ENCODE measurements at places on chromosomes 2 and 18.

DNA sequence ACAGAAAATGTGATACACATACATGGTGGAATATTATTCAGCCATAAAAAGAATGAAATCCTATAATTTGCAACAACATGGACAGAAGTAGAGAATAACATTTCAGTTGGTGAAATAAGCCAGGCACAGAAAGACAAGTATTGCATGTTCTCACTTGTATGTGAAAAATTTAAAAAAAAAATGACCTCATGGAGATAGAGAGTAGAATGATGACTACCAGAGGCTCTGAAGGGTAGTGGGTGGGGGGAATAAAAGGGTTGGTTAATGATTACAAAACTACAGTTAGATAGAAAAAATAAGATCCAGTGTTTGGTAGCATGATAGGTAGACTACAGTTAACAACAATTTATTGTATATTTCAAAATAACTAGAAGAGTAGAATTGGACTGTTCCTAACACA lies 24.5 kb downstream of the PRKD3 start:
- DNase-seq = no peak

DNA sequence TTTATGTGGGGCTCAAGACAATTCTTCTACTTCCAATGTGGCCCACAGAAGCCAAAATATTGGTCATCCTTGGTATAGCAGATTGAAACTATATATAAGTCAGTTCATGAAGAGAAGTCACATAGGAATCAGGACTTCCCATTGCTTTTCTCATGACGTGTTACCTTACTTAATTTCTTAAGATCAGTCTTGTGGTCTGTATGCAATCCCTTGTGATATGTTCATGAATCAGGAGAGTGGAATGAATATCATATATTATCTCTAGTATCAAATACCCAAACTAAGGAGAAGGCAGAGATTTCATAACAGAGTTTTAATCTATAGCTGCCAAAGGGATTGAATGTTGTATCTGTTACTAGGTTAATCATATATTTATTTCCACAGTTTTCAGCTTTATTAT lies 1390.4 kb downstream of the SUCLG1 start:
- DNase-seq = no peak

GRCh38 chr2:16635791-16636699 lies 29.6 kb downstream of the CYRIA start:
- peak; percentile 80 for DNase-seq

DNA sequence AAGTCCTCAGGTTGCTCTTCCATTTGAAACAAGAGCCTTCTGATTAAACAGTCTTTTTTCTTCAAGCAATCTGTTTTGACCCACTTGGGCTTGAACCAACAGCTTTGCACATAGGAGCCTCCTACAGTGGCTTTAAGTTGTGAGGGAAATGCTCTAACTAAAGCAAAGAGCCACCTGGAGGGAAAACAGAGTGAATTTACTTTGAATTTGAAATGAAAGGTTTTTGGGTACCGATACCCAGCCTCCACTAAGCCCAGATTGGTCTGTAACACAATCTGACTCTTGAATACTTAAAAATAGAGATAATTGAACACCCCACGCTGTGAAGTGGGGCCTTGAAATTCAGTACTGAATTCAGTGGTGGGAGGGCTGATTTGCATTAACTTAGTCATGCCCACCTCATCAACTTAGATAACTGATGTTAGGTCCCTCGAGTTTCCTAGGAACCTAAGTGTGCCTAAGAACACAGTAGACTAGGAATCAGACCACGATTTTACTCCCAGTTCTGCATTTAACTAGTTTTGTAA lies 56.3 kb upstream of the ACVR1C start:
- DNase-seq = no peak

DNA sequence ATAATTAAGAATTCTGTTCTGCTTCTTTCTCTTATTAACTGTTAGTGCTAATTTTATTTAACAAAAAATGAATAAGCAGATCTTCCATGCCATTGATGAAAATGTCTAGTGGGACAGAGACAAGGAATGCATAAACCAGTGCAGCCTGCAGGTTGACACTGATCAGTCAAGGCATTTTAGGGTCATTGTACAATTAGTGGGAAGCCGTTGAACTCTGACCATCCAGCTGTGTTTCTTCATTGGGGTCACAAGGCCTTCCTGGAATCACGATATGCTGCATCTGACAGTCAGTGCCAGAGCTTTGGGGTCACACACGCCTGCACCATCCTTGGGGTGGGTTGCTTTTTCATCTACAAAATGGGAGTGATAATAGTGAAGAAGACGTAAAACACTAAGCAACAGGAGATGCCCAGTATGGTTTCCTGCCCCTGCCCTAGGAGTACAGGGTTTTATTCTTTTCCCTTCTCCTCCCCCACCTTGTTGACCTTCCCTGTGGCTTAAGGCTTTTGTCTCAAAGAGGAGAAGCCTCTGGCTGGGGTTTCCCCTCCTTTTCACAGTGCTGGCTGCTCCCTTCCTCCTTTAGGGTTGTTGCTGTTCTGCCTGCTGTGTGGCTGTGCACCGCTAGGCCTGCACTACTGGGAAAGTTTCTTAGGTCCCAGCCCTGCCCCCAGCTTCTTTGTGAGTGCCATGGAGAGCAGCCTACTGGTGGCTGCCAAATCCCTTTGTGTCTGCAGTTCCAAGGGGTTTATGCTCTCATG lies 245.6 kb downstream of the TPGS2 start:
- no peak for DNase-seq

DNA sequence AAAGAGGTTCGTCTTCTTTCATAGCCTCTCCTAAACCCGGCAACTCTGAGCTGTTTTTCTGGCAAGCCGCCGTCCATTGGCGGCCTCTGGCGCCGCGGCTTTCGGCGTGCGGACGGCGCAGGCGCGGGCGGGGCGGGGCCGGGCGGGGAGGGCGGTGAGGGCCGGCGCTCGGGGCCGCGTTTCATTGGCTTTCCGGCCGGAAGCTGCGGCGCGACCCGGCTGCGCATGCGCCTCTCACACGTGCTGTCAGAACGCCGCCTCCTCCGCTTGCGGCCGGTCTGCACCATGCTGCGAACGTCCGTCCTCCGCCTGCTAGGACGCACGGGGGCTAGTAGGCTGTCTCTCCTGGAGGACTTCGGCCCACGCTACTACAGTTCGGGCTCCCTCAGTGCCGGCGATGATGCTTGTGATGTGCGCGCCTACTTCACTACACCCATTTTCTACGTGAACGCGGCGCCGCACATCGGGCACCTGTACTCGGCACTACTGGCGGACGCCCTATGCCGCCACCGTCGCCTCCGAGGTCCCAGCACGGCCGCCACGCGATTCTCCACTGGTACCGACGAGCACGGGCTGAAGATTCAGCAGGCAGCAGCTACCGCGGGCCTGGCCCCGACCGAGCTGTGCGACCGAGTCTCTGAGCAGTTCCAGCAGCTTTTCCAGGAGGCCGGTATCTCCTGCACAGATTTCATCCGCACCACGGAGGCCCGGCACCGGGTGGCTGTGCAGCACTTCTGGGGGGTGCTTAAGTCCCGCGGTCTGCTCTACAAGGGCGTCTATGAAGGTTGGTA lies at the start of gene MARS2:
Gene MARS2 (plus strand): TSS at position 249 of the 791 bp plus-strand sequence. CDS start 37 bp downstream, at position 286.
- DNase-seq = peak; percentile 92

DNA sequence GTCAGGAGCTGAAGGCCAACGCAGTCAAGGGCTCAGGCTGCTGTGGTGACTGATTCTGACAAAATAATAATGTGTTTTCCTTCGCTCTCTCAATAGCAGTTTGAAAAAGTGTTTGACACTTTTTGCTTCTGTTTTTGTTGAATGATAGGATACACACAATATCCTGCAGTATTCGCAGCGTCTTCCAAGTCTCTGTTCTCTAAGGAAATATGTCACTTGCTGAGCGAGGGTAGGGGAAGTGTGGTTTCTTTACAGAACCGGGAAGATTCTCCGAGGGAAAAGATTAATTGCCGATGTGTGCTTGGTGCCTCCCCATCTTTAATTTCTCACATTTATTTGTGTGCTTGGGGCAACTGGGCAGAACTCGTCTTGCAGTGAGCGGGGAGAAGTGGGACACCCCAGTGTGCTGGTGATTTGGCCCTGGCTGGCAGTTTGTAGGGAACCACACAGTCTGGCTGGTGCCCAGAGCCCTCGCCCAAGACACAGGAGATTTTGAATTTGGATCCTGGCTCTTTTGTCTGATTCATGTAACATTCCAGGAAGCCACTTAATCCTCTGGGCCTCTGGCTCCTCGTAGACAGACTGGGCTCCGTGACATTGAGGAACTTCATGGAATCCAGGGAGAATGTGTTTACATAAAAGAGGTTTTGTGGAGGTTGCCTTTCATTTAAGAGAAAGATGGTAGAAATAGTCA lies 169.4 kb downstream of the LDLRAD4 start:
- DNase-seq = peak; percentile 19

DNA sequence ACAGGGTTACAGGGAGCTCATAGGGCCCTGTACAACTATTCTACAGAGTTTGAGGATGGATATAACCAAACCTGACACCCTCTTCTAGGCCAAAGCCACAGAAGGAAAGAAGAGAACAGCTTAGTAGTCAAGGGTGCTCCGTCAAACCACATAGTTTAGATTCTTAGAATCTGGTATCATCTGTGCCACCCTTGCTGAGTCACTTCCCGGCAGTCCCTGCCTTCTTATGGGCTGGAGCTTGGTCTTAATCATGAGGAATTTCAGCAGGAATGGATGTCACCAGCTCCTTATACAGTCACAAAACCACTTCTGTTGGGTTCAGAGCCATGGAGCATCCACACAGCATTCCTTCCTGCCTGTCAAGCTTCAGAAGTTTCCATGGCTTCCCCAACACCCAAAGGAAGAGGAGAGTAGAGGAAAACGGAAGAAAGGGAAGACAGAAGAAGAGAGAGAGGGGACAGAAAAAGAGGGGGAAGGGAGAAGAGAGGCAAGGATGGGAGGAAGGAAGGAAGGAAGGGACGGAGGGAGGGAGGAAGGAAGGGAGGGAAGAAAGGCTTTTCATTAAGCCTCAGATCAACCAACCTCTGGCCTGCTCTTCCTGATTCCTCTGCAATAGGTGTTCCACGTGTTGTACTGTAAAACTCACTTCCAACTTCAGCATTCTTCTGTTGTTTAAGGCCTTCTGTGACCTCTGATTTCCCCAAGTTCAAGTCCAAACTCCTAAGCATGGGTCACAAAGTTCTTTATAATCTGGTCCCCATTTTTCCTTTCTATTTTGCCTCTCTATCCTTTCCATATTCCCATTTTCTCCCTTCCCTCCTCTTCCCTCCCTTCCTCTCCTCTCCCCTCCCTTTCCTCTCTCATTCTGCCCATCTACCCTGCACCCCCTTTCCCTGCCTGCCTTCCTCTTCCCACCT lies 246.1 kb upstream of the TNP1 start:
- peak; percentile 89 for DNase-seq

- no peak for DNase-seq
Observed at GRCh38 chr2:208490492-208490891, 83.9 kb downstream of the PTH2R start.

All from astrocyte of the spinal cord (primary cell).